ENCODE measurements at places on chromosomes 6 and 20.

DNA sequence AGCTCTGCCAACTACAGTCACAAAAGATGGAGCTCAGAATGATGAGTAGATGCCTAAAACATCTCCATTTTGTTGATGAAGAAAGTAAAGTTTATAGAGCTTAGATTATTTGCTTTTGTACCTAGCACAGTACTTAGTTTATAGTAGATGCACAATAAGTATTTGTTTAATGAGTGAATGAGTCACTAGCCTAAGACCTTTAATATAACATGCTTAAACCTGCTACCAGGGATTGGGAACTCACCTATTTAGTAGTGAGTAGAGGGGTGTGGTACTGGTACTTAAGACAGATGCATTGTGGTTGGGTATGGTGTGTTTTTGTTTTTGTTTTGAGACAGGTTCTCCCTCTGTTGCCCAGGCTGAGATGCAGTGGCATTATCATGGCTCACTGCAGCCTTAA, 35.8 kb downstream of the TRIM38 start:
- DNase-seq = no peak

GRCh38 chr20:36130390-36130789, 24.1 kb upstream of the EPB41L1 start:
- no peak for DNase-seq

DNA sequence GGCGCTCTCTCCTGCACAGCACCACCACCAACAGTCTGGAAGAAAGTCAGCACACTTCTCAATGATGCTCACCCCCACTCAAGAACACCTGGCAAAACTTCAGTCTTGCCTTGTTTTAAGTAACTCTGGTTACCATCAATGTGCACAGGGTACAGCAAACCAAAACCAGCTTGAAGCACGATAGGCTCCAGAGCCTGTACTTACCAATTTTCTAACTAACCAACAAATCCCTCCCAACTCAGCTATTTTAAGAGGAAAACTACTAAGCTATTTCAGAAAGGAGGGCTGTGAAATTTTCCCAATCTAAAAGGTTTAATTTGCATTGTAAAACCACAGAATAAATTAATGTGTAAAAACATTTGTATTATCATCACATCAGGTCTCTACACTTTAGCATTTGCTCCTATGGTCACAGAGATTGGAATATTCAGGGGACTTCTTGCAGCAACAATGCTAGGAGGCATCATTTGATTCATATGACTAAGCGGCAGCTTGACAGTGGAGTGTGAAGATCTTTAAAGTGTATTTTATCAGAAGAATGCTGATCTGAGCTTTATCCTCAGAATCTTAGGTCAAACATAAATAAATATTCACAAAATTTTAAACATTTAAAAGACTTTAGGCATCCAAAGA, 82.8 kb downstream of the RALGAPA2 start:
- no peak for DNase-seq

GRCh38 chr6:150749091-150749670, 116.3 kb upstream of the MTHFD1L start:
- DNase-seq = no peak

DNA sequence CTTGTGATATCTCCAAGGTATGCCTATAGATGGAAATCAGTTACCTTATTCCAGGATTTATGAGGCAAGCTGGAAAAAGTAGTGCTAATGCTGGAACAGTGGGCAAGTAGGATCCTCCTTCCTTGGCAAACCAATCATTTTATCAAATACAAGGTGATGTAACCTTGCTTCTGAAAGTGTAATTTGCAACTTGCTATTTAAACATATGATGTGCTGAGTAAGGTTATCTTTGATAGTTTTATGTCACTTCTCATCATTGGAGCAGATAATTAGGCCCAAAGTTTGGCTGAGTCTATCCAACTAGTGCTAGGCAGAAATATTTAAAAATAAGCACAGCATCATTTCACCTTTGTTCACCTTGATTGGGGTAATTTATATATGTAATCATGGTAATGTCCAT, 3.4 kb upstream of the SHPRH start:
- no peak for DNase-seq

DNA sequence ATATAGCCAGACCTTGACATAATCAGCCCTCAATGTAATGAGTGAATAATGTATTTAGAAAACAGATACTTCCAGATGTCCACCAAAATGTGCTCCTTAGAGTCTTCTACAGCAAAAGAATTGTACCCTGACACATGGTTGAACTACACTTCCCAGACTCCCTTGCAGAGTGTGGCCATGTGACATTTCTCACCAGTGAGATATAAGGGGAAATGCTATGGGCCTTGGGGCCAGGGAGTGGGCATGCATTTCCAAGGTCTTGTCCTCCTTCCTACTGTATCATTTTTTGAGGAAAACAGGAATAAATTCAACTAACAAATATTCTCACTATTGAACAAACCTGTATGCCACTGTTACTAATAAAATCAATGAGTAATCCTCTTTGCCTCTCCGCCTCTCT, 211.4 kb upstream of the SMLR1 start:
- no peak for DNase-seq

GRCh38 chr6:57162028-57162427, 10.1 kb upstream of the BAG2 start:
- no peak for DNase-seq

DNA sequence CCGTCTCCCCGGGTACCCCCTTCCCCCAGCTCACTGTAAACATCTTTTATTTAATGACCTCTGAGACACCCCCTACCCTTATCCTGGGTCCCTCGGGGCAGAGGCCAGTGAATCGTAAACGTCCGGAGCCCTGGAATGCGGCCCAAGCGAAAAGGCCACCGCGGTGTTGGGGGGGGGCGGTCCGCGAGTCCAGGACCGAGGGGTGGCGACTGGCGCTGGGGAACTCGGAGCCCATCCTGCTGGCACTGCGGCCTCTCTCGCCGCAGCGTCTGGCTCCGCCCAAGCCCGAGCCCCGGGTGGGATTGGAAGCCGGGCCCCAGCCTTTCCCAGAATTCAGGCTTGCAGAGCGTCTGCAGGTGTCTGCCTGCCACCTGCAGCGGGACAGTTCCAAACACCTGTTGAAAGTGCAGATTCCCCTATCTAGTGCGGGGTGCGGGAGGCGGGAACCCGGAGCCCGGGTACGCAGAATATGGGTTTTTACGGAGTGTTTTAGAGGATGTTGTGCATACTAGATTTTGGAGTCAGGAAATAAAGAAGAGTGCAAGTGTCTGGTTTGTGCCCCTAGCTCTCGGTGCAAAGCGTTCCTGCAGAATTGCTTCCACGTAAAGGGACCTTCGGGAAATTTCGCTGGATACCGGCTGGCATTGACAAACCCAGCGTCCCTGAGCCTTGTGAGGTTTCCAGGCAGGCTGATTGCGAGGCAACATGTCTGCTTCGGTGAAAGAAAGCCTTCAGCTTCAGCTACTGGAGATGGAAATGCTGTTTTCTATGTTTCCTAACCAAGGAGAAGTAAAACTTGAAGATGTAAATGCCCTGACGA, 800 bp downstream of the RWDD2A start:
- peak; percentile 82 for DNase-seq

DNA sequence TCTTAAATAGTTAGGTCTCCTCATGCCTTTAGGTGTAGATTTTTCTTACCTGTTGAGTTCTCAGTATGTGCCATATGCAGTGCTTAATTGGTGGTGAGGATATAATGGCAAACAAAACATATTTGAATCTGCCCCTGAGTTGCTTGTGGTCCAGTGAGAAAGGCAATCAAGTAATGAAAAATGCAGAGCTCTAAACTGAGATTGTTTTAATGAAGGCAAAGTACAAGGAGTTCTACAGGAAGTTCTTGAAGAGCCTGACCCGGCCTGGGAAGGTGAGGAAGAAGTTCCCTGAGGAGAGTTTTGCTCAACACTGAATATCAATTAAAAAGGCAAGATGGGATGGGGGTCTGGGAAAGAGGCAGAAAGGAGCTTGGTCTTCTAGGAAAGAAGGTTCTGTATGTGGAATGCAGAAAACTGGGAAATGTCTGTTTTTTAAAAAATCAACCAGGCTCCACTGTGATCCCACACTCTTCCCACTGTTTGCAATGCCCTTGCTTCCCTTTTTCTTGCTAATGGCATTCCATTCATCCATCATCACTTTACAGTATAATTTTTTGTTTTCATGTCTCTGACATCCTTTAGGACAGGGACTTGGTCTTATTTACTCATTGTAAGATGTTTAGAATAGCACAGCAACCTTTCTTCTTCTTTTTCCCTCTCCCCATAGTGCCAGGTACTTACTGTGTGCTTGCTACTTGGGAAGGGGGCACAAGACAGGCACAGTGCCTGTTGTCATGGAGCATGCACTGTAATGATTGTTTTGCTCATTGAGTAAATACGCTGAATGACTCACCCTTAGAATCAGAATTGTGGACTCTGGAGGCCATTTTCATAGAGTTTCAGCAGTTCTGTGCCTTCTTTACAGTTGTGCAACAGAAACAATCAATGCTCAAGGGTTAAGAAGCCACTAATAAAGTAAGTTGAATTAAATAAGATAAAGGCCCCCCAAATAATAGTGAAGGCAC, 64.3 kb downstream of the ANKS1A start:
- peak; percentile 17 for DNase-seq

- DNase-seq = no peak
Measured at GRCh38 chr6:10389739-10390494, 25.0 kb downstream of the TFAP2A start.

- DNase-seq = no peak
Measured at GRCh38 chr6:149109397-149110070, 208.0 kb upstream of the TAB2 start.

DNA sequence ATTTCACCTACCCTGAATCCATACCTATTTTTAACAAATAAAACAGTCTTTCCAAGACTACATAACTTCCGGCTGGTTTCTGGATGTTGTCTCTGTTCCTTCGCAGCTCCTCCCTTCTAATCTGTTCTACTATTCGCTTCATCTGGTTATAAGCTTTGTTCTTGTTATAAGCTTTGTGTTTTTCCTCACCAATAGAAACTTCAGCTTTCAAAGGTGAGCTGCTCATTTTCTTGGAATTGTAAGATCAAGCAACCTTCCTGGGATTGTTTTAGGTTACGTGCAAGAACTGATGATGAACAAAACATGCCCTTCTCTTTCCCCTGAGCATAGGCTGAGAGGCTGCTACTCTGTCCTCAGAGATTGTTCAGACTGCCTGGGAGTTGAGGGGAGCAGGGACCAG, 2.1 kb downstream of the GFOD1 start:
- no peak for DNase-seq

Data from HuH-7 (cell line).